ENCODE measurements at places on chromosomes 11 and 22. TPM values are rescaled to one million over a fixed set of nuclear protein-coding genes. Genes with fewer than 3 reads are reported as not detected.

The SEPTIN5 gene
- total RNA-seq = 8.7 TPM

The MEN1 gene
- total RNA-seq = 22.2 TPM

The POLD3 gene
- total RNA-seq = 11.9 TPM

The NOX4 gene
- 31.4 TPM for total RNA-seq

The TUB gene
- total RNA-seq = 0.25 TPM

The PGGHG gene
- 7.1 TPM for total RNA-seq

All from mammary microvascular endothelial cell (primary cell).